NCI-H510A treated with DMSO at 0.1 percent for 48 hours (cell line): ENCODE measurements at places on chromosomes 1 and 21.

DNA sequence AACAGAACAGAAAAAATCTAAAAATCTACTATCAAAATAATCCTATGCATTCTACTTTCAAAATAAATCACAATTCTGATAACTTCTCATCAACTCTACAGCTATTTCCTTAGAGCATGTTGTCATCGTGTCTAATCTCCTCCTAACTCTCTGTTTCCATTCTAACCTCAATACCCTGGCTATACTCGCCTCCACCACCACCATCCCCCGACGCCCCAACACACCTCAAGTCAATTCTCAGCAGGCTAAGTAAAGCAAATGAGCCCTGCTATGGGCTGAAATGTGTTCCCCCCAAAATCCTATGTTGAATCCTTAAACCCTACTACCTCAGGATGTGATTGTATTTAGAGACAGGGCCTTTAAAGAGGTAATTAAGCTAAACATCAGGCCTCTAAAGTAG lies 34.6 kb downstream of the NRDC start:
- DNase-seq: no peak

- no peak for DNase-seq
Observed at GRCh38 chr21:35316933-35317332, 267.8 kb upstream of the RUNX1 start.

DNA sequence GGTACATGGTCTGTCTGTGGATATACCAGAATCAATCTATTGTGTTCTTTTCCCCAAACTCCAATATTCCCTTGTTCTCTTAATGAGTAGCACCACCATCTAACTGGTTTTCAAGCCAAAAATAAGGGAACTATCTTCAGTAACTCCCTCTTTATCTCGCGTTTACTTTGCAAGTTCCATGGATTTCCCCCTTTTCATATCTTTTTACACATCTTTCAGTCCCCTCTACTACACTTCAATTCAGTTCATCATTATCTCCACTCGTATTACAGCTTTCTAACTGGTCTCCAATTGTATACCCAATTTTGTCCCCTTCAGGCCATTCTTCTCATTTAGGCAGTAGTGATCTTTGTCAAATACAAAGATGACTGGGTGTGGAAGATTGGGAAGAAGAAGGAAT lies 4.1 kb upstream of the TMCO1 start:
- DNase-seq: no peak

DNA sequence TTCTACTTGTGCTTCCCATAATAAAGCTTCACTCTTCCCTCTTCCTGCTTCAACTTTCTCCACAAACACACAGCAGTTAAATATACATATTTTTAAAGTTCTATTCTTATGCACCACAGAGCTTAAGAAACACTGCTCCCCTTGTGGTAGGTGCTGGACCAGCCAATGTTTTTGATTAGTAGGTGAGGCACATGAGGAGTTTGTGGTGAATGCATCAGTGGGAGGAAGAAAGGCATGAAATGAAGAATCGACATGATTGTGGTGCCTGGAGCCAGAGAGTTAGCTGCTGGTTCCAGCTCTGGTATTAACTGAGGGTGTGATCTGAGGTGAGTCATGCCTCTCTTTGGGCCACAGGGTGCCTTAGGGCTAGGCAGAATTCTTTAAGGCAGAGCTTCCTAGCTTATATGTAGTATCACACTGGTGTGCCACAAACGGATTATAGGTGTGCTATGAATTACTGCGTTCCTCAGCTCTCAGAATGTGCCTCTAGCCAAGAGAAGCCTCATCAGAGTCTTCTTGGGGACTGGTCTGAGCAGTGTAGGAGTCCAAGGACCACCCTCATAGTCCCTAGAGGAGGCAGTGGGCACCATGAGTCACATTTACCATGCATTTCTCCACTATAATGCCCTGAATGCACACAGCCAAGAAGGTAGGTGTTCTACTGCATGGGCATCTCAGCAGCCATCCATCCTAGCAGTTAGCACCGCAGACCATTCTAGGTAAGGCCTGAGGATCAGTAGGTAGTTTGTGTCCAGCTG lies 97.4 kb upstream of the SGIP1 start:
- DNase-seq: no peak

DNA sequence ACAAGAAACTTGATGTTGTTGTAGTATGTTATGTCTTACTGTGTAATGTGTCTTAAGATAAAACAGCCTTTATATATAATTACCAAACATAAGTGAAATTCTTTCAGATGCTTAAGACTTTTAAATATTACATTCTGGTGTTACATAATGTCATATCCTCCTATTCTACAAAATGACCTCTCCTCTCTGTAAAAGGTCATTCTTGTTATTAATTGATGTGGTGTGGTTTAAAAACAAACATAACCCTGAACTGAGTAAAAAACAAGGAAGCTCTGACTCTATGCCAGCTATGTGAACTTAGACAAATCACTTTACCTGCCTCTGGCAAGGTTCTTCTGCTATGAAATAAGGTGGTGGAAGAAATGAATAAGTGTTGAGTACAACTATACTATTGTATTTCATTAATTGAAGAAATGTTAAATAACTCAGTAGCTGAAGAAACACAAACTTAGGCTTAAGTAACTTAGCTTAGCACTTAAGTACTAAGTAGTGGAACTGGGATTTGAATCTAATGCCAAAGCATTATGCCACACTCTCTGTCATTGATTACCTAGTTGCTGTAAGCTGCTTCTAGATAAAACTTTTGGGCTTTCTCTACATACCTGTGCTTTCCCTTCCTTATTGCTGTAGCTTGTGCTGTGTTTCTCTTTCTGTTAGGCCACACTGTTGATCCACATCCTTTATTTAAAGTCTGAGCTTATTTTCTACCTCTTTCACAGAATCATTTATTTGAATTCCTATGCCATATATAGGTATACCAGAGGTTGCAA lies 859 bp upstream of the ANGPTL1 start:
- DNase-seq: no peak
